ENCODE measurements at places on chromosomes 1 and 21.

DNA sequence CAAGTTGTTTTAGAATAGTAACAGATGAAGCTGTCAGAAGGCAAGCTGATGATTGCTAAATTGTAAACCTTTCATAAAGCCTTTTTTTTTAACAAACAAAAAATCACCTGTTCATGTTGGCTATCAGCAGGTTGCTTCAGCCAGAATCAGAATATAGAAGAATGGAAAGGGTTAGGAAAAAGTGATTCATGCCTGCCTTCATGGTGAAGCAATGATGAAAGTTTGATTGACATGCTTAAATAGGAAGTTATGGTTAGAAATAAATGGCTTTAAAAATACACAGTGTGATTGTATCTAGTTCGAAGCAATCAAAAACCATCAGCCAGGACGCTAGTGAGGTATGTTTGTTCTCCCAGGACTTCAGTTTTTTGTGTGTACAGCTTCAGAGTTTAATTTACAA is 37.9 kb downstream of the GABPA start:
- no peak for DNase-seq

GRCh38 chr21:39144191-39144590 is 39.1 kb downstream of the PSMG1 start:
- DNase-seq = no peak

DNA sequence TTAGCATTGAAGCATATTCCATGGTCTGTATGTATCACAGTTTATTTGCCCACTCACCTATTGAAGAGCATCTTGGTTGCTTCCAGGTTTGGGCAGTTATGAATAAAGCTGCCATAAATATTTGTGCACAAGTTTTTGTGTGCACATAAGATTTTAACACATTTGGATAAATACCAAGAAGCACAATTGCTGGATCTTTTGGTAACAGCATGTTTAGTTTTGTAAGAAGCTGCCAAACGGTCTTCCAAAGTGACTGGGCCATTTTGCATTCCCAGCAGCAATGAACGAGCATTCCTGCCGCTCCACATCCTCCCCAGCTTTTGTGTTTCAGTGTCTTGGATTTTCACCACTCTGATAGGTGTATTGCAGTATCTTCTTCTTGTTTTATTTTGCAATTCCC is 62.7 kb downstream of the PDE9A start:
- no peak for DNase-seq

- DNase-seq = no peak
These were observed 51.0 kb downstream of the ZBTB18 start for GRCh38 chr1:244102046-244102445.

- no peak for DNase-seq
These were observed 278.1 kb downstream of the AJAP1 start for GRCh38 chr1:4932311-4933030.

DNA sequence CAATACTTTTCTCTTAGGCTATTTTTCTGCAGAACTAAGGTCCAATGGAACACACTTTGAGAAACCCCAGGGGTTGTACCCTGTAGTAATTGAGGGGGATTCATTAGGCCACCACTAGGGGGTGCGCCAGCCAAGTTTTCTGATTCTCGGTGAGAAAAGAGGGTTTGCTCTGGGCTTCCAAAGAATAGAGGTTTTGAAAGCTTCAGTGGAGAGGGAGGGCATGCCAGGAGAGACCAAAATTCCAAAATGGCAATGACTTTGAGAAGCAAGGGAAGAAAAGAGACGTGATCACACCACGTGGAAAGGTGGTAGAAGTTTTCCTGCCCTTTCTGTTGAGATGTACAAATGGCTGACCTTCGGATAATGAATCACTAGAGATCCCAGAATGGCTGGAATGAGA is 323.3 kb downstream of the RPS6KC1 start:
- peak; percentile 13 for DNase-seq

DNA sequence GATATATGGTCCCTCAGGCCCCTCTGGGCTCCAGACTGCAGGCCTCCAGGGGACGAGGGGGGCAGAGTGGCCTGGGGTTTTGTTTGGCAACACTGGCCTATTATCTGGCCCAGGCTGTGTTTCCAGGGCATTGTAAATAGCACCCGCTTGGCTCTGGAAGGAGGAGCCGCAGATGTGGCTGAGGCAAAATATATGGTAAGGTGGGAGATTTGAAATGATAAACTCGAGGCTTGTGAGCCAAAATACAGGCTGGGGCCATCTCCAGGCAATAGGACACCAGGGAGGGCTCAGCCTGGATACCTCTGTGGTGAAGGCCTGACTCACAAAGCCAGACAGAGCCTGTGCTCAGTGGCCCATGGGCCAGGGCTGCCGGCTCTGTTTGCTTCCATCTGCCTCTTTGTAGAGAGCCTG is 14.0 kb downstream of the NAV1 start:
- DNase-seq = no peak

DNA sequence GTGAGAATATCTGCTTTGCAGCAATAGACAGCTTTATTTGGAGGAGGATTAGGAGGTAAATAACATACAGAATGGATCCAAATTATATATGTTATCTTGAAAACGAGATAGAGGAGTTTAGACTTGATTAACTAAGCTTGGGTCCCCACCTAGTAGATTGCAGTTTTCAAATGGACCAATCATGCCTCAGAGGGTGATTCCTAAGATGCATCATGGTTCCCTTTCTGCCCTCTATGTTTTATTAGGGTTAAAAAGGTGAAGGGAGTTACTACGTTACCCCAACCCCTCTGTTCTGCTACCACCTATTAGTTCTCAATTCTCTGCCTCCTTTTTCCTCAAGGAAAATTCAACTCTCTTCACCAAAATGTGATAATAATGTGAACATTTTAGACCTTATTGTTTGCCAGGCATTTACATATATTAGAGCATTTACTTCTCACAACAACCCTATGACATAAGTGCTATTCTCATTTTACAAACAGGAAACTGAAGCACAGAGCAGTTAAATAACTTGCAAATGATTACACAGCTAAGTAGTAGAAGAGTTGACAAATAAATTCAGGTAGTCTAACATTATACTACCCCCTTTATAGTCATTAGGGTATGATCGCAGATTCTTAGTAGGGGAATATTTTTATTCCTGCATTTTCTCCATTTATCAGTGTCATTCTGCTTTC is 23.4 kb upstream of the PGM1 start:
- DNase-seq = no peak

- no peak for DNase-seq
These were observed 191.8 kb upstream of the RAB4A start for GRCh38 chr1:229079016-229079595.

GRCh38 chr1:158002022-158002630 is 8.7 kb downstream of the KIRREL1 start:
- DNase-seq = no peak

GRCh38 chr1:6971699-6972098 is 186.4 kb downstream of the CAMTA1 start:
- DNase-seq = no peak
